Stimulated activated CD4-positive, alpha-beta T cell treated with anti-CD3 and anti-CD28 coated beads, Interleukin-2, amount 100 ng/mL, for 24 hours (primary cell): ENCODE measurements at places on chromosomes 7 and 10.

DNA sequence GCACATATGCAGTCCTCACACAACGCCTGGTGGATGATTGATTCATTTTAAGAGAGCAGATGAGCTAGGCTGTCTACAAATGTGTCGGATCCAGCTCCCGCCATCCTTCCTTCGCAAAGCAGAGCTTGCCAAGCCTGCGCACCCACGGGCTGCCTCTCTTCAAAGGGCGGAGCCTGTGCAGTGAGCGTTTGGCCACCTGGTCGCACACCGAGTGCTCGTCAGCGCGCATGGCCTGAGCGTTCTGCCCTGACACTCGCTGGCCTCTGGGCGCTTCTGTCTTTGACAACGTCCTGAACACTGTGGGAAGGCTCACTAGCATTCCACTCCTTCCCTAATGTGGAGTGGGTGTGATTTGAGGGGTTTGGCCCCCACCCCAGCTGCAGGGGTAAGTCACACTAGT, 47.1 kb upstream of the TMEM72 start:
- no peak for DNase-seq

DNA sequence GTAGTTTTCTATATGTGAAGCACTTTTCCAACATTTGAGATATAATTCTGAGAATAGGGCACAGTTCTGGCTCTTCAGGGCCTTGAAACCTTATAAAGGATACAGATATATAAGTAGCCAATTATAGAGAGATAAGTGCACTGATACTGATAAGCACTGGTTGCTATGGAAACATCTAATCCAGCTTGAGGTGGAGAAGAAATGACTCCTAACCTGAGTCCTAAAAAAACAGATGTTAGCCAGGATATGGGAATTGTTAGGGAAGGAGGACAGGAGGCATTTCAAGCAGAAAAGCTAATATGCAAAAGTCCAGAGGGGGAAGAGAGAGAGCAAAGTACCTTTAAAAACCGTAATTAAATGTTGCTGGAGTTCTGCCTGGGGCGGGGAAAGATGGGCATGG, 30.8 kb downstream of the STRIP2 start:
- no peak for DNase-seq

GRCh38 chr10:131203456-131204357, 107.8 kb downstream of the TCERG1L start:
- DNase-seq = no peak

DNA sequence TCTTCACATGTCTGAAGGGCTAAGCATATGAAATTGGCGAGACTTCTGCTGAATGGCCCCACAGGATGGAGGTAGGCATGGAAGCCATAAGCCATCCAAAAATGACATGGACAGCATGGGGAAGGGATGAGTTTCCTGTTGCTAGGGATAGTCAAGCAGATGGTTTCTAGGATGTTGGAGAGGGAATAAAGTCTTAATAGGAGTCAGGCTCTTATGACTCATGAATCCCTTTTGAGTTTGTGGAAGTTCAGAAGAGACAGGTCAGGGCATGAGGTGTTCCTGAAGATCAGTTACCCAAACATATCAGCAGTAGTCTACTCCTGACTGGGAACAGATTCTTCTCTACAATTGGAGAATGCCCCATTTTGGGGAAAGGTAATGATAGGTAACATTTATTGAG, 243.9 kb downstream of the REEP3 start:
- no peak for DNase-seq

DNA sequence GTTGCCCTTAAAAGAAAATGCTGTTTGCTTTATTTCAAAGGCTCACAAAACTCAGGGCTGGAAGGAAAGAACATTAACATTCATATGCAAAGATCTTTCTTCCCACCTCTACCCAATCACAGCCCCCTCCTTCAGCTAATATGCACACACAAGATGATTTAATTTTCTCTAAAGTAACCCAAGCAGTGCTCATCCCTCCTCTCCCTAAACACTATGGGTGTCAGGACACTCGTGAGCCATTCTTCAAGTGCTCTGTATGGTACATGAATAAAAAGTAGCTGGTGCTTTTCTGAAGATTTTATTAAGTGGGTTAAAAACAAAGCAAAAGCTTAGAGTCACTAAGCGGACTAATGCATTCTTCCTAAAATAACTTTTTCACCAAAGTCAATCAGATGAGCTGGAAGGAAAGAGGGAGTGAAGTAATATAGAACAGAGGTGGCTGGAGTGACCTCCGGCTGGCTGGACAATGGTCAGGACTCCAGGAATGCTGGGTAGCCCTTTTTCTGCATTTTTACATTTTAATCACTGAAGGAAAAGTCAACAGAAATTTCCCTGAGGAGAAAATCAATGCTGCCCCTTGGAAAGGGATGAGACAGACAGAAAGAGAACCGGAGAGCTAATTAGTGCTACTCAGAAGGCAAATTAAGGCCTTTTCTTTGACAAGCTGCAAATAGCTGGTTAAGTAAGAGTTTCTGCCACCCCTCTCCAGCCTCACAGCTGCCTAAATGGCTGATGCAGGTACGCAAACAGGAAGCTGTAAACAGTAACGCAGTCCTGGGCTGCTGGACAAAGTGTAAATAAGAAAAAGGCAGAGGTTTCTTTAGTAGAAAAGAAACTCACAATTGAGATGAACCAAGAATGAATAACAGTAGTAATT, 6.6 kb downstream of the DGKI start:
- no peak for DNase-seq
